ENCODE measurements at places on chromosomes 2 and 18.
A peak's percentile ranks its signal among the peaks of the same experiment; 100 is the strongest.

DNA sequence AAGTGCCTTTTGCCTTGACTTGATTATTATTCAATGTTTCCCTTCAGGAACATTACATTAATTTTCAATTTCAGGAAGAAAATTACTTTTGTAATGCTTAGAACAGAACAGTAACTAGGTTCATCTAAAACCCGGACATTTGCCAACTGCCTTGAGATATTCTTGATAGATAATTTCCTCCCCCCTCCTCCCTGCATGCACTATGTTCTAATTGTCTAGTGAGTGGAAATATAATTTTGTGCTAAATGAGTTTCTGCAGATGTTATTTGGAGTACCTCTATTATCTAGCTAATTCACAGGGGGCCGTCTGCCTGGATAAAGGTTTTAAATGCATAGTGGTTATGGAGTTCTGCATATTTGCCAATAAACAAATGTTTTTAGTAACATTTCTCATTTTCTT, 200.3 kb upstream of the SLC39A10 start:
- no peak for DNase-seq

DNA sequence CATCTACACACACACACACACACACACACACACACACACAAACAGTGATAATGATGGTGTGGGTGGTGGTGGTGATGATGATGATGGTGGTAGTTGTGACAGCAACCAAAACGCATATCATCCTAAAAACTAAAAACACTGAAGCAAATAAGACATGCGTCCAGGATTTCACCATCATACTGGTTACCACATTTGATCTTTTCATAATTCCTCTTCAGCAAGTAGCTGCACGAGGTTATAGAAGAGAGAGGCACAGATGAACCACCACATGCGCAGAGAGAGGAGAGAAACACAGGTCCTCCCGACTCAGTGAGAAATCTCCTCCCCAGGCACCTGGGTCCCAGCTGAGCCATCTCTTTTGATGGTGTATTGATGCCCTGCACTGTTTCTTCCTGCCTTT, 393.3 kb downstream of the METTL4 start:
- DNase-seq: no peak

DNA sequence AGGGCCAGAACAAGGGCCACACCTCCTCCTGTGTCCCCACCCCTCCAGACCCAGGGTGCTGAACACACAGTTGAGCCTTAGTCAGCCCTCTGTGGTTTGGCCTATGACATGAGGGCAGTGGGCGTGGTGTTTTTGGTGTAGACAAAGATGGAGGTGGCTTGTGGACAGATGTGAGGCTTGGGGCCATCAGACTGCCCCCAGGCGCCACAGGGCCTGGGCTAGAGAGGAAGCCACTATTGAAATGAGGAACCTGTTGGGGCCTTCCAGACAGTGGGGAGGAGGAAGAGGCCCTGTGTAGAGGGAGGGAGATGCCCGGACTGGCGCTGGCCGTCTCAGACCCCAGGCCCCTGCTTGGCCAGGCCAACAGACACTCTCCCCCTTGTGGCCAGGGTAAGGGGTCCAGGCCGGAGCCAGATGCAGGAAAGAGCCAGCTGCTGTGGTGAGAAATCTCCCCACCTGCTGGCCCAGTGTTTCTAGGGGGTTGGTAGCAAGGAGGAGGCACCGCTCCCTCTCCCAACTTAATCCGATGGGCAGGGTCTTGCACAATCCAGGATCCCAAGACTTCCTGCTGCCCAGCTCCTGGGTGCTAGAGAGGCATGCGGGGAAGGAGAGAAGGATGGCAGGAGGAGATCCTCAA, 53.8 kb downstream of the SMAD7 start:
- no peak for DNase-seq

- no peak for DNase-seq
Observed at GRCh38 chr2:86783615-86784339, 6.9 kb downstream of the CD8A start.

DNA sequence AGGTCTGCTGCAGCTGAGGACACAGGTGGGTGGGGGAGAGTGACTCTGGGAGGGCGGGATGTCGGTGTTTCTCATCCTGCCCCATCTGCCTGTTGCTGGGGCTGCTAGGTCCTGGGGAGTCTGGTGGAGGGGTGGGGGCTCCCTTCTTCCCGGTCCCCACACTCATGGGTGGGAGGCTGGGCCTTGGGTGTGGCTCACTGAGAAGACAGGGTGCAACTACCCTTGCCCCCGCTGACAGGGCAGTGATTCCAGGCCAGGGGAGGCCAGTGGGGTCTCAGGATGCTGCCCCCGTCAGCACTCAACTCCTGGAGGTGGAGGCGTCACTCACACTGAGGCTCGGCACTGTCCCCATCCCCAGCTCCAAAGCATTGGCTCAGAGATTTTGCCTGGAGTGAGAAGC, 7.7 kb upstream of the NFATC1 start:
- no peak for DNase-seq

GRCh38 chr18:32804134-32804888, 31.5 kb upstream of the KLHL14 start:
- DNase-seq: no peak

GRCh38 chr2:148244593-148245292, 223.9 kb downstream of the MBD5 start:
- peak; percentile 74 for DNase-seq

DNA sequence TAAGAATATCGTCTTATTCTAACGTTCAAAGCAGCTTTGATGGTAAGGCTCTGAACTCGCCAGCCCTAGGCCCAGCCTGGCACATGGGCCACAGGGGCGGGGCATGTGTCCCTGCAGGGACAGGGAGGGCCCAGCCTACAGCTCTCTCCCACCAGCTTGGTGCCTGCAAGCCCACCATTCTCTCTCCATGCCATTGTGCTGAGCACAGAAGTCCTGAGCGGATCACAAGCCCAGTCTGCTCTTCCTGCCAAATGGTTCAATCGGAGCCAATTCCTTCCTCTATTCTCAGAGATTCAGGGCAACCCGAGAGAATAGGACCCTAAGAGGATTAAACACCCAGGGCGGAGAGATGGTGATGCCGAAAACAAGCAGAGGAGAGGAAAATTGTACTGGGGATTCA, 50.3 kb upstream of the APCDD1 start:
- no peak for DNase-seq

GRCh38 chr2:134250840-134251461, 2.9 kb upstream of the MGAT5 start:
- DNase-seq: no peak

DNA sequence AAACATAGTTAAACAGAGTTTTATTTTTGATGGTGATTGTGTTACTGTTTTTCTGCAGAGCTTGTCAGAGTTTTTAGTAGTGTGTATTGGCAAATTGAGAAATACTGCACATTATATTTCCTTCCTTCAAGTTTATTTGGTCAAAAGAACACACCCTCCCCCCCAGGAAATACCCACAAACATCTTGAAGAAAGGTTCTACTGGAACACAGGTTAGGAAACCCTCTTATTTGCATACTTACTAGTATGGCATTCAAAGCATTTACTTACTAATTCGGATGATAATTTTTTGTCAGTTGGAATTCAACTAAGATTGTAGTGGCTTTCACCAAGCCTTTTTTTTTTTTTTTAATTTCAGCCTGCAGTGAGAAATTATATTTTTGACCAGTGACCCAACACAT, 9.1 kb downstream of the CAB39 start:
- DNase-seq: peak; percentile 11

DNA sequence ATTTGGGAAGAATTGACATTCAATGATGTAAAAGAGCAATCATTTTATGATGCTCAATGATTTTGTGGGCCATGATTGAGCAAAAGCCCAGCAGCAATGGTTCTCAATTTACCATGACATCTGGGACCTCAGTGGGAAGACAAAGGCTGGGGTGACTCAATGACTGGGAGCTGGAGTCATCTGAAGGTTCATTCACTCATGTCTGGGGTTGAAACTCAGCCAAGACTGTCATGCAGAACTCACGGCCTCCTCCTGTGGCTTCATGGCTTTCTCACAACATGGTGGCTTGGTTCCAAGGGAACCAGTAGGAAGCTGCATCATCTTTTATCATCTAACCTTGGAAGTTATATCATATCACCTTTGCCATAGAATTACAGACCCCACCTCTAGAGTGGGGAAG, 45.1 kb upstream of the CD226 start:
- peak; percentile 25 for DNase-seq

DNA sequence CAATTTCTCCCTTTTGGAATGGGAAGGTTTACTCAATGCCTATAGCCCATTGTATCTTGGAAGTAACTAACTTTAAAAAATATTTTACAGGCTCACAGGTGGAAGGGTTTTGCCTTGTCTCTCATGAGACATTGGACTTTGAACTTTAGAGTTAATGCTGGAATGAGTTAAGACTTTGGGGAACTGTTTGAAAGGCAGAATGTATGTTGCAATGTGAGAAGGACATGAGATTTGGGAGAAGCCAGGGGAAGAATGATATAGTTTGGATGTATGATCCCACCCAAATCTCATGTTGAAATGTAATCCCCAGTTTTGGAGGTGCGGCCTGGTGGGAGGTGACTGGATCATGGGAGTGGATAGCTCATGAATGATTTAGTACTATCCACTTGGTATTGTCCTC, 17.5 kb upstream of the TBC1D8 start:
- DNase-seq: no peak

- DNase-seq: no peak
Observed at GRCh38 chr18:56235071-56235470, 403.3 kb downstream of the TXNL1 start.

GRCh38 chr2:191167766-191168165, 17.0 kb upstream of the STAT4 start:
- peak; percentile 75 for DNase-seq

- peak; percentile 64 for DNase-seq
Observed at GRCh38 chr18:42298759-42299675, 344.0 kb downstream of the PIK3C3 start.

DNA sequence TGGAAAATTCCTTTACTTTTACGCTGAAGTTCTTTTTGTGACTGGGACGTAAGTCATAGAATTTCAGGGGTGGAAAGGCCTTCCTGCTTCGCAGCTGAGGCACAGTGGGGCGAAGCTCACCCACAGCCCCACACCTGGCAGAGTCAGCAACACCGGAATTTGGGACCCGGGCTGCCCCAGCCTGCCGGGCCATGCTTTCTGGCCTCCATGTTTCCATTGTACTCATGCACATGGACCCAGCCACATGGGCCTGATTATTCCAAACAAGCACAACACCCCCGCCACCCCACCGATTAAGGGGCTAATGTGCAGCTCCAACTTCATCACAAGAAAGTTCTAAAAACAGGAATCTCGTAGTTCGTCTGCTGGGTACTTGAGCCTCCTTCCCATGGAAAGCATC, 82.5 kb downstream of the CABLES1 start:
- no peak for DNase-seq

- DNase-seq: no peak
Observed at GRCh38 chr2:228949831-228950230, 321.3 kb downstream of the PID1 start.

DNA sequence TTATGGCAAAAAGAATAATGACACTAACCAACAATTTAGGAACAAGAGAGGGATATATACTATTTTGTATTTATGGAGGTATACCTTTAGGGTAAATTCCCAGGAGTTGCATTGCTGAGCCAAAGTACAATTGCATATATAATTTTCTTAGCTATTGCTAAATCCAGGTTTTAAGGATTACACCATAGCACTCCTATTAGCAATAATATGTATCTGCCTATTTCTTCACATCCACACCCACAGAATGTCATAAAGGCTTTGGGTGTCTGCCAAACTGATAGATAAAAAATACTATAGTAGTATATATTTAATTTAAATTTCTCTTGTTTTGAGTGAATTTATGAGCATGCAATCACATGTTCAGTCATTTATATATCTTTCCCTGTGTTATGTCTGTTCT, 11.5 kb upstream of the SERPINB13 start:
- DNase-seq: no peak

DNA sequence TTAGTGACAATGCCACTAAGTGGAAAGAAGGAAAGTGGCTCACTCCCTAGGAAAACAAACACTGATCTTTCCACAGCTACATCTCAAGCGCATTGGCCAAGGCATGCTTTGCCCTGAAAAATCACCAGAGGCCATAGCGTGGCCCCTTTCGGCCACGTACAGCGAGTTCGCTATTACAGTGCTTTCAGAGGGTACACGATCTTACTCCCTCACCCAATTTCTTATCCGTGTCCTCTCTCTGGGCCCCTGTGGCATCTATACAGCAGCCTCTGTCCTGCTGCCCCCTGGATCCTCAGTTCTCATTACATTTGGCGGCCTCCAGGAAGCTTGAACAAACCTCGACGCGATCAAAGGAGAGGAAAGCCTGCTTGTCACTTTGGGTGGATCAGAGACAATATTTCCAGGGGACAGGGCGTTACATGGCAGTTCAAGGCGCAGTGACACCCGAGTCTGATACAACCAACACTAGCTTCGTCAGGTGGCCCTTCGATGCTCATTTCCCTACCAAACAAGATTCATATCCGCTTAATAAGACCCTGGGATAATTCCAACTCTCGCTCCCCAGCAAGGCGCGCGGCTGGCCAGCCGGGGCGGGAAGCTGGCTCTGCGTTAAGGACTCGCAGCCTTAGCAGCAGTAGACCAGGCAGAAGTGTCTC, 941 bp downstream of the SKOR2 start:
- DNase-seq: no peak

- DNase-seq: no peak
Observed at GRCh38 chr18:64474773-64475172, 325.9 kb upstream of the LINC00305 start.

DNA sequence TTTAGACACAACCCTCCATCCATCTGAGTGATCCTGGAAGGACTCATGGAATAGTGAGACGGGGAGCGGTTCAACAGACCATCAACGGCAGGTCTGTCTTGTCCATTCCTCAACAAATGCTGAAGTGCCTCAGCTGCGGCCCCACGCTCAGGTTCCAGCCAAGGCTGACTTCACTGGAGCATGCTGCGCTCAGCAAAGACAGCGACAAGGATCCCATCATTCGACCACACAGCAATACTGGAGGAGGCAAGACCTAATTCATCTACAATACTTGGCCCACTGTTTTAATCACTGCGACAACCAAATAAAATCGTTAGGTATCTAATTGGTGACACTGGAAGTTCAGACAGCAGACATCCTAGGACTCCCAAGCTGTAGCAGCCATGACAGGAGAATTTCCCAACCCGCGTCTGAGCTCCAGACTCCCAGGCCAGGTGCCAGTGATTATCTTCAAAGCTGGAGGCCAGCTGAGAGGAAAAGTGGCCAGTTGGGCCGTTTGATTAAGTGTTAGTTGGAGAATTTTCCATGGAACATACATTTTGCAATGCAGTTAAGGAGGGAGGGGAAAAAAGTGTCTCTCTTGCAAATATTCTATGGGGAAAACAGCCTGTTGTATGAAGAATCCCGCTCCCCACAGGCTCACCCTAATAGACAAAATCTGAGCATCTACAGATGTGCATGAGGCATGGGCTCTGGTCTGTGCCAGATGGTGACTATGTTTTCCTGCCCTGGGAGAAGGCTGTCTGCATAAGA, 92.5 kb upstream of the SLC35G4 start:
- no peak for DNase-seq
